ENCODE measurements at places on chromosomes 5 and 9.
A peak's percentile ranks its signal among the peaks of the same experiment; 100 is the strongest.

DNA sequence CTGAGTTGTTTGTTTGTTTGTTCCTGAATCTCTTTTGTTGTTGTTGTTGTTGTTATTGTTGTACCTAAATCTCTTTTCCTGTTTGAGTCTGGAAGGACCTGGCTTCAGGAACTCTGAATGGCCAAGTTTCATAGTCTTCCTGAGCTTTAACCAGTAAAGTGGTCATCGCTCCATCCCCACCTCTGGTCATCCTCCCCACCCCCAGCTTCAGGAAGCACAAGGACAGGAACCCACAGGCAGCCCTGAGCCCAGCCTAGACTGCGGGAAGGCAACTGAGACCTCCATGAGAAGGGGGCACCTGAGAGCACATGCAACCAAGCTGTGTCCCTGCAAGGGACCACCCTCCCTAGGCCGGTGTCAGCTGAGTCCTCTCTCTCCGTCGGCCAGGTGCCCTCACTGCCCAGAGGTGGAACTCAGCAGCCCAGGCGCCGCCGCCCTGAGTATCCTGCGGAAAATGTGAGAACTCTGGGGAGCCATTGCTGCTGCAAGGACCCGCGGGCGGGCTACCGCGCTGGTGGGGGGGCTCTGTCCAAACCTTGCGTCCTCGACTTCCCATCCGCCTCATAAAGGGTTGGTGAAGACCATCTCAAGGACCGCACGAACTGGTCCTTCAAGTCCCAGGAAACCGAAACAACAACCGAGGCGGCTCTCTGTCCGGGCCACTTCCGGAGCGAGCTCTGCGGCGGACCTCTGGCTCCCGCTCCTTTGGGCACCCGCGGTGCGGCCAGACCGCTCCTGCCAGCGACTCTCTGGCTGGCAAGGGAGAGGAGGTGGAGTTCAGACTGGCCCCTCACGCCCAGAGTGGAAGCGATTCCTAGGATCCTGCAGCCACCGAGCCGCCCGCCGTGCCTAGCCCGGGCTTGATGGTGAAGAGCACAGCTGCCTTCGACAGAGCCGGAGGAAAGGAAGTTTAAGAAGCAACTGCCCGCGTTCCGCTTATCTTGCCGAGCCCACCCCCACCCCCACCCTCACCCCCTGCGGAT is 4.2 kb downstream of the BARX1 start:
- DNase-seq = no peak

DNA sequence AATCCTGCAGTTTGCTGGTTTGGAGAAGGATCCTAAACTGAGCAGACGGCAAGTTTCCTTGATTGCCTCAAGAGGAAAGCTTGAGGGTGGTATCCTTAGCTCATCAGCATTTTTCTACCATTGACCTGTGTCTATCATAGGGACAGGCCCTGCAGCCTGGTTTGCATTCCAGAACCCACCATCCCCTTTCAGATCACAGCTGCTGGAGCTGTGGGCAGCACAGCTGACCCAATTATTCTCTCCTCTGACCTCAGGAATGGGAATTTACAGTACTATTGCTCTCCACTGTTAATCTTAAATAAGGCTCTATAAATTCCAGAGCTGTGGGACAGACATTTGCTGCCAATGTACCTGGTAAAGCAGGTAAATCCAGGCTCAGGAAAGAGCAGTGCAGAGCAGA is 163.0 kb downstream of the SPOCK1 start:
- DNase-seq = no peak

- DNase-seq = no peak
These were observed 429.6 kb upstream of the DMAC1 start for GRCh38 chr9:8229226-8229625.

GRCh38 chr5:7436521-7436920 is 40.6 kb downstream of the ADCY2 start:
- DNase-seq = no peak

- DNase-seq = no peak
These were observed 15.5 kb downstream of the SURF6 start for GRCh38 chr9:133320421-133320881.

DNA sequence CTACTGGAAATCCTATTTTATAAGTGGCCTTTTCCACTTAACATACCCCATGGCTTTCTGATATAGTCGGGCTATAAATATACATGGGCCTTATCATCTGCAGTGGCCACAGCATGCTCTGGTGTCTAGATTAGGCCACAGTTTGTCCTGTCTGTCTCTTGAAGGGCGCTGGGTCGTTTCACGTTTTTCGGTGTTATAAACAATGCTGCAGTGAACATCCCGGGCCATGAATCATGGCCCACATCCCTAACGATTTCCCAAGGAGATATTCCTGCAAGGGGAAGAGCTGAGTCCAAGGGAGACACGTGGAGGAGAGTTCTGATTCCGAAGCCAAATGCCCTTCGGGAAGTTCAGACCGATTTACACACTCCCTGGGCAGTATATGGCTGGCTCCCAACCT is 8.4 kb downstream of the PLPP7 start:
- DNase-seq = no peak

- no peak for DNase-seq
These were observed 8.7 kb downstream of the PAPPA start for GRCh38 chr9:116162241-116162781.

- no peak for DNase-seq
These were observed 35.6 kb upstream of the NIM1K start for GRCh38 chr5:43156388-43156787.

DNA sequence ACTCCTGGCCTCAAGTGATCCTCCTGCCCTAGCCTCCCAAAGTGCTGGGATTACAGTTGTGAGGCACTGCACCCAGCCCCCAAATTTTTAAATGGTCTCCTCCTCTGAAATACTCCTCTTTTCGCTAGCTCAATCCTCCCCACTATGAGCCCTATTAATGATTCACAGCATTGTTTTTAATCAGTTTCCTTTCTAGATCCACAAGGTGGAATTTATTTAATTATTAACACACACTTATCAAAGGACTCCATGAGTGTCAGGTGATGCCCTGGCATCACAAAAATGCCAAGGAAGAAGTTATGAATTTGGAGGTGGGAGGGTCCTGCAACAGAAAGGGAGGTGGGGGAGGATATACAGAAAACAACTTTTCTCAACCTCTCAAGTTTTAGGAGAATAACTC is 806.5 kb downstream of the PRELID2 start:
- no peak for DNase-seq

DNA sequence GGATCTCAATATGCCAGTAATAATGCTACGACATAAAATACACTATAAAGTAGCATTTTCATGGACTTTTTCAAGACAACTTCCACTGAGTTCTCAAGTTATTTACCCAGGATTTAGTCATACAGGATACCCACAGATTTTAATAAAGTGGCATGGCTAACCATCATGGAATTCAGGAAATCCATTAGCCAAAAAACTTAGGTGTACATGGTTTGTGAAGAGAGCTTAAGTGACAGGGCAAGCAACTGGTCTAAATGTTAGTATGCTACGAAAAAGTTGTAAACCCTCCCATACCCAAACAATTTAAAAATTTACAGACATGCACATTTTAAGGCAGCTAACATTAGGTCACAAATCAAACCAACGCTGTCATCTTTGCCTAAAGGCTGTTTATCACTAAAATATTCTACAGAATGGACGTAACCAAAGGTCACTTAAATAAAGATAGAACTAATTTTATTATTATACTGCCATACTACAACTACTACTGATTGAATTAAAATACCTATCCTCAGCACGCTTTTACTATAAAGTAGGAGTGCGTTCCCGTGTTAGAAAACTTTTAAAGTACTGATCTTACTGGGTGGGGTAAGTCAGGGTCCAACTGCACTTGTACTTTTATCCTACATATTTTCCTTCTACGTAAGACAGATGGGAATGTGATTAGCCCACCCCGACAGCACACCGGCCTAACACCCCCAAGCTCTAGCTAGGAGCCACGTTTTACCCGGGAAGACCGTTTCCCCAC is 1.1 kb downstream of the UBTD2 start:
- no peak for DNase-seq

DNA sequence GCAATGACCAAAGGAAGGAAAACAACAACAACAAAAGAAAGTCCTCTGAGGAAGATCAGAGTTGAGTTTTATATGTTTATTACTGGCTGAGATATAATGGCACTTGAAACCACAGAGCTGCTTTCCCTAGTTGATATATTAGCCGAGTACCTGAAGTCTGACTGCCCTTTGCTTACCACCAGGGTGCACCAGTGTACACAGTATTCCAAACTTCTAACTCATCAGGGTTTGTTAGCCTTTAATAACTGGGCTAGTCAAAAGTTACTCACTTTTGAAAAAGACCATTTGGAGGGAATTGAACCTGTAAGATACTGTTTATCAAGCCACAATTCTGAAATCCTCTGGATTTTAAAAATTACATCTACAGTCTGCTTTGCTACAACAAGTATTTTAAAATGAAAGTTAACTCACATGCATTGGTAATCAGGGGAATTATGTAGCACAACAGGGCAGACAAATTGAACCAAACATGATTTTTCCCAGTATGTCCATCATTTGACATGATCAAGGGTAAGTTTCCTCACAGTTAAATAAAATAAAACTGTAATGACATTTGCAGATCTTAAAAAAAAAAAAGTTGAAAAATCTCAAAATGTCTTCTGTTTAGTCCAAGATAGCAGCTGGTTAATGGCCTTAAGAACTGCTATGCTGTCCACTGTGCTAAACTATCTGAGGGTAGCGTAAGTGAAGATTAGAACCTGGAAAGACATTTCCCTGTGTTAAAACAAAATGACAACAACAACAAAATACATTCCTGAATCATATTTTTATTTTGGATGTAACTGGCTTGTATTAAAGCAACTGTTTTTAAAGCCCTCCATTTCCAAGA is 57.3 kb upstream of the C6 start:
- peak; percentile 16 for DNase-seq

- no peak for DNase-seq
These were observed 235.7 kb upstream of the TNC start for GRCh38 chr9:115353681-115354080.

DNA sequence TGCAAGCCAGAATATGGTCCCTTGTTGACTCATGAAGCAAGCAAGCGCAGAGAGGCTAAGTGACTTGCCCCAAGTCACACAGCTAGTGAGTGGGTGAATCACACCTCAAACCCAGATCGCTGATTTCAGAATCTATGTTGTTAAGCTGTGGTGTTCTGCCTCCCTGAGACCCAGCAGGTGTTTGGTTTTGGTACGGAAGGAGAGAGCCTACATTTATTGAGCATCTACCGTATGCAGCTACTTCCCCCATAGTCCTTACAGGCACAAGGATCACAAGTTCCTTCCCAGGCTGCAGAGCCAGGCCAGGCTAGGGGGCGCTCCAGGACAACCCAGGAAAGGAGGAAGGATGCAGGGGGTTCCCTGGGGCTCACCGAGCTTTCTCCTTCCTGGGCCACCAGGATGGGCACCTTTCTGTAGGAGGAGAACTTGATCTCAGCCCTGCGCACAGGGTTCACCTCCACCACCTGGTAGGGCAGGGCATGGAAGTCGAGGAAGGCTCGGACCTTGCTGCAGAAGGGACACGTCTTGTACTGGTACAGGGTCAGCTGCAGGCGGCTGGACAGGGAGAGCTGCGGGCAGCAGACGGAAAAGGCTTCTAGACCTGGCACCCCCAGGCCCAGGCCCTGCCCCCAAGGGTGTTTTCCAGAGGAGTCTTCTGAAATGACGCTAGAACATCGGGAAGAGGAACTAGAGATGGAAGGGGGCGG is 2.5 kb downstream of the PTGES2 start:
- DNase-seq = peak; percentile 6

DNA sequence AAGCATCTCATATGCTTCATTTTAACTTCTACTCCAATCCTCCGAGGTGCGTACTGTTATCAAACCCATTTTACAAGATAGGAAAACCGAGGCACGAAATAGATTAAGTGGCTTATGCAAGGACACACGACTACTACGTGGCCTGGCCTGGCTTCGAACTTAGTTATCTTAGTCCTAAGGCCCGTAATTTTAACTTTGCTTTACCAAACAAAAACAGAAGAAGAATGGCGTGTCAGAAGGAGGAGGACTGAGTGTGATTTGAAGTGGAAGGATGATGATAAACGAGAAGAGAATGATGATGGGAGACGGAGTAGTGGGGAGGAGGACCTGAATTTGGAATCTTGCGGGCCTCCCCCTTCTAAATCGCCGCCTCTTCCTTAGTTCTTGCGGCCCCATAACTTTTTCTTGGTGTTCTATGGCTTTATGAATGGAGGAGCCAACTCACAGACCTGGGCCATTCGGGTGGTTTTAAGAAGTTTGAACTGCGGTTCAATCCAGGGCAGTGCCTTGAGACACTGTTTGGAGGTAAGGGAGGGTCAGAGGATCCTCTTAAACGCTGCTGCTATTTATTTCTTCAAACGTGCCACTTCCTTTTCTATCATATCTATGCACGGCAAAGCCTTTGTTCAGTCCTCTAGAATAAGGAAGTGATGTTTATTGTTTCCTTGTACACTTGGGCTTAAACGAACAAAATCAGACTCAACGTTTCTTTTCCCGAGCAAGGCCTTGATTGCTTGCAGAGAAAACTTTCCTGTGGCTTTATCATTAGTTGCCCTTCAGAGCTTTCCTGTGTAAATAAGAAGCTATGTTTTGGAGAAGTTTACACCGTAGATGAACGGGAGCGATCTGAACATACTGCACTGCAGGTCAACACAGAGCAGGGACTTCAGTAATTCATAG is 795 bp downstream of the CNOT8 start:
- DNase-seq = peak; percentile 49

DNA sequence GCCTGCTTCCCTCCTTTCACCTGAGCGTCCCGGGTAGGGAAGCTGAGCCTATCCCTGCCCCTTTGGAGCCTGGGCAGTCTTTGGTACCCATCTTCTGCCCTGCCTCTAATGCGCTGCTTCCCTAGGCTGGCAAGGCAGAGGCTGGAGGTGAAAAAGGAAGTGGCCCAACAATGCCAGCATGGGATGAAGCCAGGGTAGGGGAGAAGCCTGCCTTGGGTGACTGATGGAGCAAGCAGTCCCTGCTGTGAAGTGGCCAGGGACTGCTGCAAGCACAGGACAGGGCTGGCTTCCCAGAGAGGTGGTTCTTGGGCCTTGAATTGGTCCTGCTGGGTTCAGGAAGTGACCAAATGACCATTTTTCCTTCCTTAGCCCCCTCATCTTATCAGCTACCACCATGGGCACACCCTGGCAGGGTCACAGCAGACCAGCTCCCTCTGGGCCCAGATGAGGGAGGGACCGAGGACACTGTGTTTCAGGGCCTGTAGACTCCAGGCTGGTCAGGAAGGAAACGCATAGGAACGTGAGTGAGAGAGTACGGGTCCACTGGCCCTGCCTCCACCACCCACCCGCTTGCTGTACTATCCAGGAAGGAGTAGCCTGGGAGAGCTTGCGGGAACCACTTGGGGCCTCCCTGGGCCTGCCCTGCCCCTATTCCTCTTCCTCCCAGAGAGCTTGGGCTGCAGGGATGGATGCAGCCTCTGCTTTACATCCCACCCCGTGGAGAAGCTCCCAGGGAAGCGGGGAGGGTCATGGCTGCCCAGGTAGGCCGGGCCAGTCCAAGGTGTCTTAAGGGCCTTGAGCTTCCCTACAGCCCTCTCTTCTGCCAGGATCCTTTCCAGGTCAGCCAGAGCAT is 102.6 kb downstream of the DAB2IP start:
- DNase-seq = no peak
